Stimulated activated CD4-positive, alpha-beta T cell treated with anti-CD3 and anti-CD28 coated beads, Interleukin-12 subunit alpha, Interleukin-12 subunit beta, amount 100 ng/mL, for 24 hours (primary cell): ENCODE measurements at places on chromosomes 2 and 18.
A peak's percentile ranks its signal among the peaks of the same experiment; 100 is the strongest.

DNA sequence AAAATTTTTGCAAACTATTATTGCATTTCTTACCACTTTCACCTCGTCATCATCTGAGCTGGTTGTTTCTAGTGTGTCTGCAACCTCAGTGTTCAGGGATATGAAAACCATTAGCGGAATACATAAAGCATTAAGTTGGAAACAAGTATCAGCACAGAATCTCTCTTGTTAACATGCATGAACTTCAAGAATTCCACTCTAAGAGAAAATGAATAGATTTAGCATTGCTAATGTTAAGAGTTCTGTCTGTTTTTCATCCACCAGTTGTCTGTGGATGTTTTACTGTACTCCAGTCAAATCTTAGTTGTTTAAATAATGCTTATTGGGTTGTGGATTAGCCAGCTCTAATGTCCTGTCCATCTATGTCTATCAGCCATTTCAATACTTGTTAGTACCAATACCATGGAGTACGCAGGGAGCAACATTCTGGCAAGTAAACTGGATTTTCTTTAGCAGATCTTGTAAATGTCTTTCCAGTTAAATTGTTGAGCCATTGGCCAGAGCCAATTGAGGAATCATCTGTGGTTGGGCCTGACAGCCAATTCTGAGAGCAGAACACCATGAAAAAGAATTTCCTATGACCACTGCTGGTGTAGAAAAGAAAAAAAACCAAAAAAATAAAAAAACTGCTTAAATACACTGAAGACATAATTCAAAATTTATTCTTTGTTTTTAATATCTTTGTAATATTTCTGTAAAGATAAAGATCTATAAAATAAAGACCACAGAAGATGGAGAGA is 82.5 kb downstream of the SLC8A1 start:
- DNase-seq, result no peak

GRCh38 chr2:85438201-85439024 is 19.9 kb downstream of the SH2D6 start:
- DNase-seq, result no peak

DNA sequence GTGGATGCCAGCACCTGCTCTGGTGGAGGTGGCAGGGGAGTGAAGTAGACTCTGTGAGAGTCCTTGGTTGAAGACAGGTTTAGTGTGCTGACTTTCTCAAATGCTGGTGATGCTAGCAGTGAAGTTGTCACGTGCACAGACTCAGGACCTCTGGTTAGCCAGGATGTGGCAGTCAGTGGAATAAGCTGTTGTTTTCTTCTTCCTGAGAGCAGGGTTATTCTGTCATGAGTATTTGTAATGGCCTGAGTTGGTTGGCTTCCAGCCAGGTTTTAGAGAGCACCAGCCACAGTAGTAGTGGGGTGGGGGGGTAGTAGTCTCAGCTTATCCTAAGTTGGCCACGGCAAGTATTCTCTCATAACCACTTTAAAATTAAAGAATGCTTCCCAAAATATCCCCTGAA is 238.5 kb upstream of the FBXO11 start:
- no peak for DNase-seq

GRCh38 chr18:59867337-59868104 is 32.3 kb upstream of the PMAIP1 start:
- no peak for DNase-seq

GRCh38 chr2:152367547-152368390 is 32.8 kb downstream of the FMNL2 start:
- no peak for DNase-seq

GRCh38 chr2:69030800-69031428 is 17.9 kb downstream of the ANTXR1 start:
- DNase-seq, result no peak

GRCh38 chr2:119234021-119235019 is 10.7 kb downstream of the STEAP3 start:
- no peak for DNase-seq

GRCh38 chr2:68487773-68488355 is 20.5 kb downstream of the APLF start:
- no peak for DNase-seq

- no peak for DNase-seq
These were observed 1019.5 kb upstream of the LRRTM1 start for GRCh38 chr2:81324046-81324445.

GRCh38 chr2:54015798-54016699 is 45.3 kb upstream of the PSME4 start:
- no peak for DNase-seq

GRCh38 chr2:84931384-84931821 is 25.9 kb downstream of the TMSB10 start:
- no peak for DNase-seq

DNA sequence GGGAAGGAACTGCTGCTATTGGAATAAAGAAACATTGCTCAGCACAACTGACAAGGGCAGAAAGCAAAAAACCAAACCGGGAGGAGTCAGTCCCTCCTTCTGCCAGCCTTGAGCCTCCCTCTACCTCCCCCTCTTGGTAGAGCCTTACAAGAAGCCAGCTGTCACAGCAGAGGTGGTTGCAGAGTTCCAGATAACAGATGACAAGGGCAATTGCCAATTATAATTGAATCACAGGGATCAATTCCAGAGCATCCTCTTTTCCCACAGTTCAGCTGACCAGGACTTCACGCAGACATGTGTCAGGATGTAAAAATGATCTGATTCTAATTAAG is 548.2 kb upstream of the LRRTM1 start:
- DNase-seq, result no peak

GRCh38 chr2:238701341-238702206 is 146.3 kb upstream of the TWIST2 start:
- DNase-seq, result no peak

DNA sequence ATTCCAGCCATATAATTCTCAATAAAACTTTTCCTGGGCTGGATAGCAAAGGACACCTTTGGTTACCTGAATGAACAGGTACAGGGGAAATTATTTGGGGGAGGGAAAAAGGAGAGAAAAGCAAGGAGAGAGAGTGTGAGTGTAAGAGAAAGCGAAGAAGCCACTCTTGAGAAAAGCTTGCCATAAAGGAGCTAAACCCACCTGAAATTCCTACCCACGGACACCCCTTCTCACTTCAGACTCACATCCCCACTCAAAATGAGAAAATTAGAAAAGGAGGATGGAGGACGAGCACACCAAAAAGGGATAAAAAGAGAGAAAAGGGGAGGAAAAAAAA is 354 bp downstream of the ZEB2 start:
- no peak for DNase-seq

GRCh38 chr2:142918624-142919023 is 41.2 kb downstream of the KYNU start:
- no peak for DNase-seq

- no peak for DNase-seq
These were observed 10.2 kb downstream of the C18orf32 start for GRCh38 chr18:49476664-49477411.

DNA sequence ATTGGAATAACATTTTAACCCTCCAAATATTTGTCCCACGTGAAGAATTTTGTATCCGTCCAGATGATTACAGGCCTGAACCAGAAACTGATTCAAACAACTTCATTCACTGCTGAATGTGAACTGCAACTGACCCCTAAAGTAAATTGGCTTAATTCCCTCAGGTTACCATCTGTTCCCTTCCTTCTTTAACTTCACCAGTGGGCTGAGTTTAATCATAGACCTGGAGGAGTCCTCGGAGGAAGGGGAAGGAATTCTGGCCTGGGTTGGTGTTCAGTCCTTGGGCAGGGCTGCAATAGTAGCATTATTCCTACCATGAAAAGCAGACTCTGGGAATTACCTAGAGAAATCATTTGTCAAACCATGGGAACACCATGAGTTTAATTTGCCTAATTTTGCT is 207.4 kb downstream of the TMEM247 start:
- DNase-seq, result no peak

DNA sequence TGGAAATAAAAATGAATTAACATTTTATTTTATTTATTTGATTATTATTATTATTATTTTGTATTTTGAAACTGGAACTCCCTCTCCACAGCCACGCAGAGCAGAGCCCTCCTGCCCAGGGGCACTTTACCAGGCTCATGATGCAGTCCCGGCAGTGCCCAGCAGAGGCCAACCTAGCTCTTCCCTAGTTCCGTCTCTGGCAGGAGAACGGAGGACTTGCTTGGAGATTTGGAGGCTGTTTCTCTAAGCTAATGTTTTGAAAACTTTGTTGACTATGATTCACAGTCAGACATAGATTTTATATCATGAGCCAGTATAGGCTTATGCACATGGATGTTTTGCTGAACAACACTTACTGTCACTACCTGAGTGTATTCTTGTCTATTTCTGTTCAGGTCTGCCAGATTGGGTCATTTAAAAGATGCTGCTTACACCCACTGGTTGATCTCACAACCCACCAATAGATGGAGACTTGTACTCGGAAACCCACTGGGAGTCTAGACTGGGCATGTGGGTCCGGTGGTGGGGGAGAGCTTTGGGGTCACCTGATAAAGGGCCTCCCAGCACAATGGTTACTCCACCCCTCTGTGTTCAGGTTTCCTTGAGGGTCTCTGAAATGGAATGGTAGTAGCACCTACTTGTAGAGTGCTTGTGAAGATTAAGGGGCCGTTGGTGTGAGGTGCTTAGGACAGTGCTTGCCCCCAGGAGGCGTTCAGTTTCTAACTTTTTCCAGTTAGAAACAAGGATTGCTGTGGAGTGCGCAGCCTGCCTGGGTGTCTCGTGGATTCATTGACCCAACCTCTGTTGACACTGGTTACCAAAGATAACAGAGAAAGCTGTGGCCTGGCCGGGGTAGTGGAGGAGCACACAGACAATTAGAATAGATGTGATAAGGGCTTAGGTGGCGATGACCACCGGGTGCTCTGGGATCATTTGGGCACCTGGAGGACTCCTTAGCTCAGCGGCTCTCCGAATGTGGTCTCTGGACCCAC is 177.3 kb downstream of the HAUS1 start:
- peak; percentile 49 for DNase-seq

DNA sequence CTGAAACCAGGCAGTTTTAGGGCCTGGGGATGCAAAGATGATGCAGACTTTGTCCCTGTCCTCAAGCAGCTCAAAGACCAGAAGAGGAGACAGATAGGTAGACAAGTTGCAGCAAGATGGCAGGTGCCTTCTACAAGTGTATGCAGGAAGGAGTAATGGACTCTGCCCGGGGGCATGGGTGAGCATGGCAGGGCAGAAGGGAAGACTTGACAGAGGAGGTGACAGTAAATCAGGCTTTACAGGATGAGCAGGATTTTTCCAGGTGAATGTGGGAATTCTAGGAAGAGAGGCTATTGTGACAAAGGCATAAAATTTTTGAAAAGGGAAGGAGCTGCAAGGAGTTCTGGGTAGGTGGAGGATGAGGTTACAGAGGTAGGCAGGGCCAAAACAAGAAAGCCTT is 4.7 kb downstream of the EFEMP1 start:
- no peak for DNase-seq

DNA sequence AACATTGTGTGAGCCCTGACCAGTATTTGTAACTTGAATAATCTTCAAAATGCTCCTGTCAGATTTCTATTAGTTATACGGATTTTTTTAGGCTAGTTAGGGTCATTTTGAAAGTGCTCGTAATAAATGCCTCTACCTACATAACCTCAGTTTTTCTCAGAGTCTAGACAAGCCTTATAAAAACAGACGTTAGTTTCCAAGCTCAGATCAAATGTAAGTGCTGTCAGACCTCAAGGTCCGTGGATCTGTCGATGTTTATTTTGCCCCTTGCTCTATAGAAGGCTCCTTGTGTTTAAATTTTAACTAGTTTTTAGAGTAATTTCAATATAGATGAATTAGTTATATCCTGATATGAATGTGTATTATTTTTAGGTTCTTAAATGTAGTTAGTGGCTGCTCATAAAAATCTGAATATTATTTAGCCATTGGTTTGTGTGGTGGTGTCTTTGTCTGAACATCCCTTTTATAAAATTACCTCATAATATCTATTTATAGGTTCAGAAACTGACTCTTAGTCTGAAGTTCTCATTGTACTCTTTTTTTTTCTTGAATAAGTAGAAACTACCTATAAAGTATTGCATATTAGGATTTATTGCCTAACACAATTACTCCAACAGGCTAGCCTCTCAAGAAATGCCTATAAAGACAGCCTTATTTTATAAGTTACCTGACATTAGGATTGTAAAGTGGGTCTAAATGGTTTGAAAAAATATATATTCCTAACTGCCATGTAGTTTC is 71.1 kb downstream of the MTA3 start:
- no peak for DNase-seq

- no peak for DNase-seq
These were observed 201.5 kb downstream of the LPIN1 start for GRCh38 chr2:11947956-11948355.

DNA sequence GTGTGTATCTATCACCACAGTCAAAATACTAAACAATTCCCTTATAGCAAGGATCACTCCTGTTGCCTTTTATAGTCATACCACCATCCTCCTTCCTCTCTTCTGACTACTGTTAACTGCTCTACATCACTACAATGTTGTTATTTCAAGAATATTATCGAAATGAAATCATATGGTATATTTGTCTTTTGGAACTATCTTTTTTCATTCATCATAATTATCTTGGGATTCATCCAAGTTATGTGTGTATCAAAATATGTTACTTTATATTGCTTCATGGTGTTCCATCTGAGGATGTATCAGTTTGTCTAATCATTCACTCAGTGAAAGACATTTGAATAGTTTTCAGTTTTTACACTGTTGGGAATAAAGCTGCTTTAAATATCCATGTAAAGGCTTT is 1423.0 kb upstream of the PIK3C3 start:
- no peak for DNase-seq

DNA sequence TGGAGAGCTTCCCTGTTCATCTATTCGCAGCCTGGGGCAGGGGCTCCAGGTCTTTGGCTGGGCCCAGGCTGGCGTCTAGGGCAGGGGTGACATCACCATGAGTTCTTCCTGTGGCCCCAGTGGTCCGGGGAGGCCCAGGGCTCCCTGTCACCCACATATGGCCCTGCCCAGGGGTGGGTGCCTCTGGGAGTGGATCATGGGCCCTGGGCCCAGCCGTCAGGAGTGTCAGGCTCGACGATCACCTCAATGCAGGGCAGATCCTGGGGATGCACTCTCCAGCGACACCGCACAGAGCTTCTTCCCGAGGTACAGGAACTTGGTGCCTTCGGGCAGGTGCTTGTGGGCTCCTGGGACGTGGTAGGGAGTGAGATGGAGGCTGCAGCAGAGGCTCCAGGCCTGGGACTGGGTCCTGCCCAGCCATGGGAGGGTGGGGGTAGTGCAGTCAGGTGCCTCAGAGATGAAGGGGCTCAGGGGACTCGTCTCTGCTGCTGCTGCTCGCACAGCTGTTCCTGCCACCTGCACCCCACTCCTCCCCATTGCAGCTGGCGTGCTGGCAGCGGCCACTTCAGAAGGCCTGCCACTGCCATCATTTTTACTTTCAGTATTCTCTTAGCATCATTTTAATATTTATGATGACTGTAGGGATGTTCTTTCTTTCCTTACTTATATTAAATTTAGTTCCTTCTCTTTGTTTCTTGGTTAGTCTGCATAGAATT is 196.0 kb upstream of the VRK2 start:
- DNase-seq, result no peak
